Testis (tissue), 5 donors: ENCODE measurements at places on chromosomes 4 and X. TPM values are rescaled to one million over a fixed set of nuclear protein-coding genes. Genes with fewer than 3 reads are reported as not detected.
A peak's percentile ranks its signal among the peaks of the same experiment; 100 is the strongest.

Gene SLC4A4
- polyA plus RNA-seq, result 2.9 TPM

Gene GSX2
- 1.1 TPM for polyA plus RNA-seq

DNA sequence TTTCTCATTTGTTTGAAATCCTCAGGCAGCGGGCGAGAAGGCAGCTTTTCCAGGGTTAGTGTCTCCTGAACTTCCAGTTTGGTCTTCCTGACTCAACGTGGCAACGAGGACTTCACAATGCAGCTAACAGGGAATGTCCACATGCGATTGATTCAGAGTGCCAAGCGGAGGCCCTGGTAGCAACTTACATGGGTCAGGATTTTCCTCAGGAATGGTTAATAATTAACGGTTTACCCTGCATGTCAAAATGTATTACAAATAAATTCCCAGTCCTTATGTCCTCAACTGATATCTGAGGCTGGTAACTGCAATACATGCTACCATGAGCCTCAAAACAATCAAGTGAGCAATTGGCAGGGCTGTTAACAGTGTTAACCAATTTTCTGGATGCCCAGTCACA is 67.2 kb downstream of the MAP3K15 start:
- no peak for DNase-seq

Gene BMPR1B
- 7.5 TPM for polyA plus RNA-seq

Gene LRP2BP
- polyA plus RNA-seq, result 49.5 TPM

- DNase-seq, result no peak
Observed at GRCh38 chr4:6199422-6199921, 877 bp downstream of the JAKMIP1 start.

Gene EFHC2
- polyA plus RNA-seq, result 17.3 TPM

Gene PFKFB1
- 1.0 TPM for polyA plus RNA-seq

GRCh38 chr4:151114338-151114737 is 14.9 kb downstream of the RPS3A start:
- no peak for DNase-seq

Gene IL13RA2
- 36.5 TPM for polyA plus RNA-seq

DNA sequence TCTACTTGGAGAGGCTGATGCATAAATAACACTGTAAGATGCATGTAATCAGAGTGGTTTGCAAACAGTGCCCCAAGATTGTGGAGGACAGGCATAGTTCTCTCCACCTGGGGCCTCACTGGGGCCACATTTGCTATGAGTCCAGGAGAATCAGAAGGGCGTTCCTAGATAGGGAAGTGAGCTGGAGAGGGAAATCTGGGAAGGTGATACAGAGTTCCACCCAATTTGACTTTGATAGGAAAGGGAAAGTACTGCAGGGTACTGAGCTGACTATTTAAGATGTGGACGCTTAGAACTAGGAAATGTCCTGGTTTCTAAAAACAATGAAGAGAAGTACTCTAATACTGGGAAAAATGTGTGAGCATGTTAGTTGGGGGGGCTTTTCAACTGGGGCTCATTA is 33.9 kb downstream of the FAM9C start:
- DNase-seq, result no peak

GRCh38 chr4:53205970-53206369 is 159.9 kb downstream of the SCFD2 start:
- no peak for DNase-seq

Gene SNX25
- polyA plus RNA-seq, result 20.2 TPM

- DNase-seq, result no peak
Observed at GRCh38 chr4:54517781-54518444, 139.8 kb upstream of the KIT start.

DNA sequence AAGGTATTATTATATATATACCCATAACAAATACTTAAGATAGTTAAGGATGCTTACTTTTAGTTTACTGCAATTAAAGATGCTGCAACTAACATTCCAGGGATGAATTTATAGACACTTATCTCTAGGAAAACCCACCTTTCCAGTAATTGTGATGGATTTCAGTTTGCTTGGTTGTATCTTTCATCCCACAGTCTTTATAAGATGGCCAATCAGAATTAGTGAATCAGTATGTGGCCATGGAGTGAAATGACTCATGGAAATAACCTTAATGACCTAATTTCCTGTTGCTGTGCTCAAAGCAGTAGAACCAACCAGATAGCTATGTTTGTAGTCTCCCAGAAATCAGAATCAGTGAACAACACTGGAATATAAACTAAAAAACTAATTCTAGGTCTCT is 26.4 kb downstream of the MOSPD2 start:
- DNase-seq, result no peak

Gene STATH
- not detected for polyA plus RNA-seq

- DNase-seq, result peak; percentile 29
Observed at GRCh38 chr4:39526765-39527295, 409 bp downstream of the UGDH start.

DNA sequence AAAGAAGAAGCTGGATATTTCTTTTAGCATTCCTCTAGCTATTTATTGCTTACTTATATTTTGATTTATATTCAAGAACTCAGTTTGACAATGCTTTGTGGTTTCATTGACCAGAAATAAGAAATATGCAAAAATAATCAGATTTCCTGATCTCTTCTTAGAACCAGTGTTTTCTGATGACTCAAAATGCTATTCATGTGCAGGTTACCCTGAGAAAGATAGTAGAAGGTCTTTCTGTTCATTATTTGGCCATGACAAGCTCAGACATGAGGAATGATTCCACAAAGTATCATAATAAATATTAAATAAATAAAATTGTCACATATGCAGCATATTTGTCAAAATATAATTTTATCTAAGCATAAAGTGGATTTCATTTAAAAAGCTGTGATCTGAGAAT is 24.1 kb downstream of the ADH7 start:
- DNase-seq, result no peak

Gene EDA2R
- polyA plus RNA-seq, result 2.0 TPM

Gene UGDH
- polyA plus RNA-seq, result 8.1 TPM

Gene MAGEA11
- 9.4 TPM for polyA plus RNA-seq

Gene TDO2
- polyA plus RNA-seq, result 0.78 TPM

DNA sequence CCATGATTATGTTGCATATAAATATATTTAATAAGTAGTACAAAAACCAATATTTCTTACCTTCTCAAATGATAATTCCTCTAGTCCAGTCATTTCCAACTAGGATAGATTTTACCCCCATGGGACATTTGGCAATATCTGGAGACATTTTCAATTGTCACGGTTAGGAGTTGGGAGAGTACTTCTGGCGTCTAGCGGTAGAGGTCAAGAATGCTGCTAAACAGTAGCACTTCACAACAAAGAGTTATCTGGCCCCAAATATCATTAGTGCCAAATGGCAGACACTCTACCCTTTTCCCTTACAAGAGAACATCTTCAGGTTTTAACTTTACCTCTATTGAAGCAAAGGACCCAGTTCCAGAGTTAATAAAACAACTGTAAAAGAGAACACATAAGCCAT is 168.1 kb downstream of the FAT4 start:
- no peak for DNase-seq

Gene NHSL2
- 9.5 TPM for polyA plus RNA-seq

GRCh38 chr4:182922501-182923284 is 5.5 kb upstream of the DCTD start:
- DNase-seq, result no peak

Gene NAA10
- 33.9 TPM for polyA plus RNA-seq

DNA sequence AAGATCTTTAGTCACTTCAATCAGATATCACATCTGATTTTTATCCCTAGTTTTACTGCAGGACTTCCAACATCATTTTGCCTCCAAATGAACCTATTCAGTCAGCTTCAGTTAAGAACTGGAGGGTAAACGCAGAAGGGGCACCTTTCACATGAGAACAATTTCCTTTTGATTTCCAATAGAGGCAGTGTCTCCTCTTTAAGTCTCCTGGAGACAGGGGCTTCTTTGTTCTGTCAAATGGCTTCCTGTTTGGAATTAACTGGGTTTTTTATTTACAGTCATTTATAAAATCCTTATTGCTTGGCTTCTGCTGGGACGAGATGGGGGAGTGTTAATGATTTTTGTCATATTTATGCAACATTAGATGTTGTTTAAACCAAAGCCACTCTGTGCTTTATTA is 164.0 kb downstream of the STK32B start:
- DNase-seq, result no peak

Gene DOCK11
- 5.8 TPM for polyA plus RNA-seq

DNA sequence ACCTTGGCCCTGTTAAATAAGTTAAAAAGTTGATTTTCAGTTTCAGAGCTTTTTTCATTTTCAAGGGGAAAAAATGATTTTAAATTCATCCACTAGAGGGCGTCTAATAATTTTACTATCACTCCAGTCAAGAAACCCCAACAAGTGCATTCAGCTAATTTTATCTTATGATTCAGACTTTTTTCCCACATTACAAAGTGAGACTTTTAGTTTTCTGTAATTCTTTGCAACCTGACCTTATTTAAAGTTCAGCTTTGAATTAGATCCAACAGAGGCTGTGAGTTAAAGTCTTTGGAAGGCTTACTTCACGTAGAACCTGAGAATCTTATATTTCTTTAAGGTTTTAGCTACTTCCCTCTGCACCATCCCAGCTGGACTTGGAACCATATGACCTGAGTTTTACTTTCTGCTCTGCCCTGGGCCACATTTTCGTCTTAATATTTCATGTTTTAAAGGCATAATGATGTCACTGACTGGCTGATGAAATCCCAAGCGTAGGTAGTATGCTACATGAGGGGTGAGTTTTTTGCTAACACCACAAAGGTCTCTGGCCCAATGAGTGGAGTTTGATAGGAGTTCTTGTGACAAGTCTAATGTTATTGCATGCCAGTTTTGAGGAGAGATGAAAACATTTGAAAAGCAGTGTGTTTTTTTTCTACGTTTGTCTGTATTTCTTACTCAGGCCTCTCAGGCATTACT is 7.2 kb downstream of the GNRHR start:
- no peak for DNase-seq

DNA sequence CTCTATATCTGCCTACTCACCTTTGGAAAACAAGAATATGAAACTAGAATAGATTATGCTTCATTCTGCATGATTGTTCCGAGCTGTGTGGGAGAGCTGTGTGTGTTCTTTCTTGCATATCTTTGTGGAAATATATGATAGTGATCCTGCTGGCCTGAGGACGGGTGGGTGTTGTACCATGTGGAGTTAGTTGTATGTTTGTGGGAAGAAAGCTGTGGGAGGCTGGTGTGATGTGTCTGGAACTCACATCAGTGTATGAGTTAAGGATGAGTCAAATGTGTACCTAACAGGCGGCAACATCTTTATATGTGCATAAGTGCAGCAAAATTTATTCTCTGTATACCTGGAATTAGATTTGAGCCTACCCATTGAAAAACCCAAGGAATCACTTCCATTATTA is 208.1 kb upstream of the ADGRL3 start:
- DNase-seq, result no peak

- no peak for DNase-seq
Observed at GRCh38 chr4:48748949-48749596, 31.0 kb downstream of the FRYL start.
